Stomach (tissue), 19 donors: ENCODE measurements at places on chromosomes 3 and 15. TPM values are rescaled to one million over a fixed set of nuclear protein-coding genes. Genes with fewer than 3 reads are reported as not detected.

- H3K4me3 ChIP-seq: no peak overlapping the region
- no peaks in the 10 kb centered on the region for H3K27me3 ChIP-seq
- DNase-seq: no peak
- no peak overlapping the region for H3K27ac ChIP-seq
- H3K4me1 ChIP-seq: no peaks in the 10 kb centered on the region
These were observed 441.1 kb upstream of the MDFIC2 start for GRCh38 chr3:70753572-70753971.

GRCh38 chr3:58323529-58324390 is 8.9 kb upstream of the PXK start:
- H3K4me1 ChIP-seq: peaks cover 11% of the 10 kb centered on the region
- no peak for DNase-seq
- H3K27ac ChIP-seq: no peak overlapping the region
- H3K36me3 ChIP-seq: peaks cover 19% of the 10 kb centered on the region

DNA sequence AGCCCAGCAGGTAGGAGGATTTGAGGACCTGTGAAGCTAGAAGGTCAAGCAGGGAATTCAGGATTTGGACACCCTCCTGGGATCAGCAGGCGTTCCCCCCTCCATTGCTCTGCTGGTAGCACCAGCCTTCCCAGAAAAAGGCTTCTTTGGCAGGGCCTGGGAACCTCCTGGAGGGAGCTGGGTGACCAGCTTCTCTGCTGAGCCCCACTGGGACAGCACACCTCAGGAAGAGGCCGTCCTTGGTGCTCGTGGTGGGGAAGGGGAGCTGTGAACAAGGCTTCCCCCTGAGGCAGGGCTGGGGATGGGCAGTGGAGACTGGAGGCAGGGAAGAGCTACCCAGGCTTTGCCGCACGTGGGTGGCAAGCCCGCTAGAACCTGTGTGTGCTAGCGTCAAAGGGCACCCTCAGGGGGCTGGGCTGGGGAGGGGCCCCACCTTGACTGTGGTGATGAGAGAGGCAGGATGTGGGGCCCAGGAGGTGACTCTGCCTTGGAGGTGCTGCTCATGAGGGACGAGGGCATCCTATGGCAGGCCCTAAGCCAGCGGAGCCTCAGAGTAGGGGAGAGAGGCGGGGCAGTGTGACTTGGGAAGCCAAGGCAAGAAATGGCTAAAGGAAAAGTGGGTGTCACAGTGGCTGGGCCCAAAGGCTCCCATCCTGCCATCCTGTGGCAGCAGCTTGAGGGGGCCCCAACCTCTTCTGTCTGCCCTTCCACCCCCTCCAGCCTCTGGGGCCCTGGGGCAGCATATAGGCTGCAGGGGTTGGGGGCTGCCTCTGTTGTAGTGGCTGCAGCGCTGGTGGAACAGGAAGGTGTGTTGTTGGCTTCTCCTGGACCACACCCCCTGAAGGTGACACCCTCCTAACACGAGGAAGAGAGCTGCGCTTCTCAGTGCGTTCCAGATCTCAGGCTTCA is 20.7 kb downstream of the KLF13 start:
- H3K4me3 ChIP-seq: no peak overlapping the region
- DNase-seq: peak; percentile 71
- H3K27ac ChIP-seq: peak overlapping the region; percentile 73

DNA sequence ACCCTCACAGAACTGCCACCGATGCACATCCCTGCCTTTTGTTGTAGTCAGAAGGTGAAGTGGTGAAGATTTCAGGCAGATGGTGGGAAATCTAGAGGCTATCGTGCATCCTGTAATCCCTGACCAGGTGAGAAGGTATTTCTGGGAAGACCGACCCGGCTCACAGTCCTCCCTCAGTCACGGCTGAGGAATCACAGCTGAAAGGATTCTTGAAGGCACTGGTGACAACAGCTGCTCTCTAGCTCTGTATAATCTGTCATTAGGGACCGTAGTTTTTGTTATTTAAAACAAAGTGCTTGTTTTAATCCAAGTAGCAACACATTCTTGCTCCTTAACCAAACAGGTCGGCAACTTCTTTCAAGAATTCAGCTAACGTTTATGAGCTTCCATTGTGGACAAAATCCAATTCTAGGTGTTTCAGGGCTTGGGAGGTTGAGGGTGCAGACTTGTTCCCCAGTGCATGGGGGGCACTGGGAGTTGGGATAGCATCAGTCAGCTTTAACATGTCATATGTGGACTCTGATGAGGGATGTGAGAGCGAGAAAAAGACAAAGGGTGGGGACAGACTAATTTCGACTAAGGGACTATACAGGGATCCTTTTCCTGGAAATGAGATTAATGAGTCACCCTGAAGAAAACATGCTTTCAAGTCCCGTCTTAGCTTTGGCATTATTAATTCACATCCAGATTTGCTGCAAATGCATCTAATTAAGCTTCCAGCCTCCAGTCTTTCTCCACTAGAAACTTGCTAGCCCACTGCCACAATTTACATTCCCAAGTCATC is 141.0 kb upstream of the RASGRP1 start:
- no peak overlapping the region for H3K4me3 ChIP-seq
- H3K27ac ChIP-seq: no peak overlapping the region
- H3K4me1 ChIP-seq: peaks cover 10% of the 10 kb centered on the region
- H3K36me3 ChIP-seq: no peaks in the 10 kb centered on the region

DNA sequence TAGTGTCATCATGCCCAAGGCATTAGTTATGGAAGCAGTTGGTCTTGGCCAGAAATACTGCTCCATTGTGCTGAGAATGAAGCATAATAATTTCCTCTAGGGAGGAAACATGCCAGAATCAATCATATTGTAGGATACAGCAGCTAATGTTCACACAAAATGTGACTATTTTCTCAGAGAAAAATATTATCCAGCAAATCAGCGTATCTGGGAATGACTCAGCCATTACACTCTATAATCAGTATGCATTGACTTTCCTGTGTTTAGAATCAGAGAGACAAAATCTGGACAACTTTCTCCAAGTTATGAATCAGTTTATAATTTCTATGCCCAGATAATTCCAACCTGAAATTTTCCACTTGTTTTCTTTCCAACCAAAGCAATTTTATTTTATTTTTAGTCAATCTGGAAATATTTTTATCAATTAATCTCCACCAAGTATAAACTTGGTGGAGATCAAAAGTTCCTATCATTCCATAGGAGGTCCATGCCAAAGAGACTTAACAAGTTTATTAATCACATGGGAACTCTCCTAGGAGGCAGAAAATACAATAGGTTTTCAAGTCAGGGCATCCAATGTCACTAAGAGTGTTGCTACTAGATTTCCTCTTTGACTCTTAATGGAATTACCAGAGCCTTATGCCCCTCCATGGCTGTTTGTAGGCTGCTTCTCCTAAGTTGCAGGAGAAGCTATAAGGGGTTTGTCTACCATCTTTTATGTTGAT is 36.4 kb downstream of the SUCNR1 start:
- no peak for DNase-seq
- H3K36me3 ChIP-seq: no peaks in the 10 kb centered on the region
- no peaks in the 10 kb centered on the region for H3K27me3 ChIP-seq
- no peak overlapping the region for H3K4me3 ChIP-seq
- no peaks in the 10 kb centered on the region for H3K4me1 ChIP-seq

GRCh38 chr3:182397164-182397563 is 396.1 kb upstream of the ATP11B start:
- H3K27me3 ChIP-seq: no peaks in the 10 kb centered on the region
- no peaks in the 10 kb centered on the region for H3K4me1 ChIP-seq
- no peak overlapping the region for H3K4me3 ChIP-seq

DNA sequence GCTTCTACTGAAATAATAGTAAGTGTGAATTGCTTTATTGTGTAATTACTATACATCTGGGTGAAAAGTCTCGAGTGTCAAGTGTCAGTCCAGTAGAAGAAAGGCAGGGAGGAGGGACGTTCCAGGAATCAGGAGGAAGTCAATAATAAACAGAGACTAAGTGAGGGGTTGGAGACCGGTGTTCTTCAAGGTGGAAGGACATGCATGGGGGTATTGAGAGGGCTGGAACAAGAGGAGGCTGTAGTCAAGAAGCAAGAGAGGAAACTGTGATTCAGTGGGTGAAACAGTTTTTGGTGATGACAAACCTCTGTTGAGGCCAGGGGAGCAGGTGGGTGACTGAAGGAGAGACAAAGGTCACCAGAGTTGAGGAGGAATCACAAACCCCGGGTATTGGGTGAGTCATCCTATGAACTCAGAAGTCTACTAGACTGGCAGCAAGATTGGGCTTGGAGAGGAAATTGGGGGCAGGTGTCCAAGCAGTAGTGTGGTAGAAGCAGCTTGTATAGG is 11.6 kb upstream of the SCAMP5 start:
- no peaks in the 10 kb centered on the region for H3K4me1 ChIP-seq
- no peaks in the 10 kb centered on the region for H3K36me3 ChIP-seq
- DNase-seq: no peak
- no peak overlapping the region for H3K4me3 ChIP-seq
- H3K27ac ChIP-seq: no peak overlapping the region

DNA sequence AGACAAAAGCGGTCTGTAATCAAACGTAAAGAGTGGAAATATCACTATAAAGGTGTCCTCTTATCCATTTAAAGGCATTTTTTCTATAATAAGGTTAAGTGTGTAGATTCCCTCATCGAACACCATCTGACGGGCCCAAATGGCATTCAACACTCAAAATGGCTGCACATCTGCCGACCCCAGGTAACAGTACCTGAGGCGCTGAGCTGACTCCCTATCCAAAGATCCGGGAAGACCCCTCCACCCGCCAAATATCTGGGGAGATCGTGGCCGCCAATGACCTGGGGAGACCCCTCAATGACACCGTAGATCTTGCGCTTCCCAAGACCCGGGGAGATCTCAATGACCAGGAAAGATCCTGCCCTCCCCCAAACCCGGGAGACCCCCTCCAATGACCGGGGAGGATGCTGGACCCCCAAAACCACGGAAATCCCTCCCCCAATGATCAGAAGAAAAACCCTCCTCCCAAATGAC is 476 bp downstream of the IP6K2 start:
- DNase-seq: no peak
- H3K36me3 ChIP-seq: peaks cover 28% of the 10 kb centered on the region
- H3K4me3 ChIP-seq: peak overlapping the region; percentile 72
- H3K27me3 ChIP-seq: no peaks in the 10 kb centered on the region

DNA sequence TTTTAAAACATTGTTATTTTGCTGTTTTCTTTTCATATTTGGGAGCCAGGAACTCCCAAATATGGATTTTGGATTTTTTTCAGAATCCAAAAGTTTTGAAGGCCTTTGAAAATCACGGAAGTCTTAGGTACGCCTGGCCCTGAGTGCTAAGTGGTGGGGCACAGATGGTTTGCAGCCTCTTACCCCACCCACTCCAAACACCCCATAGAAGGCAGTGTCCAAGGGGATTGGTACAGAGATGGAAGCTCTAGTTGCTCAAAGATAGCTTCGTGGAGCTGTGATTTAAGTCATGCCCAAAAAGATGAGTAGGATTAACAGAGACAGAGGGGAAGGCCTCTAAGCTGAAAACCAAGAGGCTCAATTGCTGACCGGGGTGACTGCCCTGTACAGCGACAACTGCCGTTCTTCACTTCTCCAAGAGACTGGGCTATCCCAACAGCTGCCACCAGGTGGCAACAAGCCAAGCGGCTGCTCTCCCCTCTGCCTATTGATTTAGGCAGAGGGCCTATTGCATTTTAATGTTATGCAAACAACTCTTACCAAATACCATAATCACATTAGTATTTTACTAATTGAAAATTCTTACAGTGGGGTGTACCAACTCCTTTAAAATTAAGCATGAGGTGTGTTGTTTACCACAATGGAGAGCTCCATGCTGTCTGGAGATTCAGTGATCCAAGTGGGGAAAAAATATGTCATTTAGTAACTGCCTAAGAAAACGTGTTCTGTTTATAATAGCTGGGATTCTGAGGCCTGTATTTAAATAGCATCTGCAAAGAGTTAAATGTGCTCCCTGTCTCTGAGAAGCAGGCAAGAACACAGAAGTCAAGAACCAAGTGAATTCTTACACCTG is 64.0 kb upstream of the C15orf61 start:
- no peaks in the 10 kb centered on the region for H3K27me3 ChIP-seq
- peaks cover 4% of the 10 kb centered on the region for H3K36me3 ChIP-seq

DNA sequence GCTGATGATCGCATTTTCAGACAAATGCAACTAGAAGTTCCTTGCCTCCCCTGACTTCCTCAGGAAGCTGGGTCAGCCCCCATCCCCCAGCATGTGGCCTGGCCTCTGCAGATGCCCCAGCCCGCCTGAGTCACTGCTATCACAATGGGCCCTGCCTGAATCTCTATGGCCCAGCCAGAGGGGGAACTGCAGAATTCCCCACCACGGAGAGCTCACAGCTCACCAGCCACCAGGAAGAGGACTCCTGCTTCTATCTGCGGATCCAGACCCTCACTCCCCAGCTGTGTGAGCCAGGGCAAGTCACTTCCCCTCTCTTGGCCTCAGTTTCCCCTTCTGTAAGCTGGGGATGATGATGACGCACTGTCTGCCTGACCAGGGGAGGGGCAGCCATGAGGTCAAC is 6.9 kb downstream of the PLXND1 start:
- DNase-seq: no peak
- no peaks in the 10 kb centered on the region for H3K36me3 ChIP-seq
- no peaks in the 10 kb centered on the region for H3K27me3 ChIP-seq
- H3K27ac ChIP-seq: peak overlapping the region; percentile 81
- H3K4me3 ChIP-seq: no peak overlapping the region

DNA sequence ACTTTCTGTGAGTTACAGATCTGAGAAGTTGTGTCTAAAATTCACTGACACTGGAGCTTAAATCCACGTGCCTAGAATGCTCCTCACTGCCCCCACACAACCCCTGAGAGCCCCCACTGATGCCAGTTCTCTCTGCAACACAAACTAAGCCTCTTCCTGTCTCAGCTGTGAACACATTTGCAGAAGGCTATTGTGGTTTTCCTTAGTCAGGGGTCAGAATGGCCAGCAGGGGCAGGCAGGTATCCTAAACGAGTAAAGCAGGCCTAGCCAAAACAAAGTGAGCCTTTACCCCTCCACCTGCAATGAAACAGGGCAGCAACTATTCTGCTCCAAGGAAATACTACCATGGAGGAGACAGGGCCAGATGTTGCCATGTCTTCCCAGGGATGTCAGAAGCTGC is 78.6 kb downstream of the FHIT start:
- H3K4me1 ChIP-seq: no peaks in the 10 kb centered on the region
- no peaks in the 10 kb centered on the region for H3K36me3 ChIP-seq
- DNase-seq: no peak
- no peak overlapping the region for H3K27ac ChIP-seq
- H3K27me3 ChIP-seq: no peaks in the 10 kb centered on the region

- DNase-seq: no peak
- H3K4me3 ChIP-seq: no peak overlapping the region
- H3K27ac ChIP-seq: no peak overlapping the region
- H3K4me1 ChIP-seq: peaks cover 16% of the 10 kb centered on the region
These were observed 1.7 kb upstream of the GPR62 start for GRCh38 chr3:51953445-51953844.

Gene PPP1R14D
- total RNA-seq: not detected

Gene CEP19
- 0.18 TPM for total RNA-seq

Gene KBTBD13
- total RNA-seq: not detected

Gene FGF7
- total RNA-seq: 55.1 TPM

Gene MINDY4B
- total RNA-seq: not detected

Gene IQCH
- total RNA-seq: 4.0 TPM

Gene DUOXA2
- total RNA-seq: 34.4 TPM

Gene C2CD4B
- total RNA-seq: 26.8 TPM

Gene ANKUB1
- not detected for total RNA-seq
